ENCODE measurements at places on chromosomes 16 and 17.

- no peak for DNase-seq
Measured at GRCh38 chr17:27430882-27431491, 25.3 kb upstream of the KSR1 start.

- DNase-seq, result no peak
Measured at GRCh38 chr16:23699100-23699499, 13.9 kb downstream of the ERN2 start.

DNA sequence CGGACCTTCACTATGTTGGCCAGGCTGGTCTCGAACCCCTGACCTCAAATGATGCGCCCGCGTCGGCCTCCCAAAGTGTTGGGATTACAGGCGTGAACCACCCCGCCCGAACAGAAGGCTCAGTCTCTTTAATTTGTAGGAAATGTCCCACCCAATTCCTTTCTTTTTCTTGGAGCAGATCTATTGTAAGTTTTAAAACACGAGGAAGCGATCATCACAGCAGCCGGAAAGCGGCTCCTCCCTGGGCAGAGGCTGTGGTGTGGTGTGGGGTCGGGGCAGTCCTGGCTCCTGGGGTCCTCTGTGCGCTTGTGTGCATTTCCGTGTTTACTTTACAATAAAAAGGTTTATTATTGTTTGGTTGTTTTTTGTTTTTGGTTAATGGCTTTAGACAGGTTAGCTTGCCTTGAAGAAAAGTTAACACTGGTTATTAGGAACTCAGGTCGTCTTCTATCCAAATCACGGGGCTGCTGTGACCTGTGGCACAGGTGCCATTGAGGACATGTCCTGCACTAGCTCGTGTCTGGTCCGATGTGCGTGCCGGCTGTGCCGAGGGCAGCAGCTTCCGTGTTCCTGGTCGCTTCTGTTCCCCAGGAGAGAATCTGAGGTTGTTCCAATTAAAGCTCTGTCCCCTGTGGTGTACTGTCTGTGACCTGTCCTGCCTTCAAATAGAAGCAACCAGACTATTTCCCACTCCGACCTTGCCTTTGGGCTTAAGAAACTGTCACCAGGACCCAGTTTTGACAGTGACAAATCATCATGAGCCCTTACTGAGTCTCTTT is 83.1 kb downstream of the SEC14L1 start:
- no peak for DNase-seq

GRCh38 chr16:56241596-56241995 is 50.3 kb downstream of the GNAO1 start:
- DNase-seq, result no peak

DNA sequence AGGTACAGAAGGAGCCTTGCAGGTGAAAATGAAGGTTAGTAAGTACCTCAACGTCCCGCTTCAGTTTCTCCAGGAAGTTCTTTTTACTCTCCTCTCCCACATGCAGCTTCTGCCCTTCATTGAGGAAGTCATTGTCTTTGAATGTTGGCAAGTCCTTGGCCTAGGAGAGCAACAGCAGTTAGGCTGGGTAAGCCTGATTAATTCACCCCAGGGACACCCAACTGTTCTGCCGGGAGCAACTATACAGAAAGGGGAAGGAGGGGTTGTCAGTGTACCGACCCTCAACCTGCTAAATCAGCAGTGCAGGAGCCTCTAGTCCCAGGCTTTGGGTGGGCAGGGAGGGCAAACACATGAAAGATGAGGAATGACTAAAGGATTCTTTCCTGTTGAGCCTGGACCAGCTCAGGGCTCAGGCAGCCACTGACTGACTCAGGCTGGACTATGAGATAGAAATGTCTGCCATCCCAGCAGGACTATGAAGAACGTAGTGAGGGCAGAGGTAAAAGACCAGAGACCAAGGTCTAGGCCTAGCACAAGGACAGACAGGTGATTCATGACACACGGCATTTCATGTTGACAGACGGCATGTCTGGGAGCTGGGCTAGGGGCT is 21.6 kb downstream of the PIP4K2B start:
- DNase-seq, result no peak

All from nucleus accumbens (tissue), 56 donors.